Activated naive CD4-positive, alpha-beta T cell (primary cell): ENCODE measurements at places on chromosomes 2 and 18.

DNA sequence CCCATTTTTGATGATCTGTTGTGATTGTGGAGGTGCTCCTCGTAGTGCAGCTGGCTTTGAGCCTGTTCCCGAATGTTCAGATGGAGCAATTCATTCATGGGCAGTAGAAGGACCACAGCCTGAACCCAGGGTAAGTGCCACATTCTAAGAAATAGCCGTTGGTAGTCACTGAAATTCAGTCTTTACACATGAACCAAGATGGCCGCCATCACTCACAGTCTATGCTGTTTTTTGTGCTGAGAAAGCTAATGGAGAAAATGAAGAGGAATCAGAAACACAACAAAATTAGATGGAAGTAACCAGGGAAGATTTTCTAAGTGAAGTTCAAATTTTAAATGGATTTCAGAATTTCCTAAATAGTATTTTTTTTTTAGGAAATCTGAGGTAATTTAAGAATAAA is 25.5 kb downstream of the DSG1 start:
- no peak for DNase-seq

GRCh38 chr2:27219091-27219490 is 1.9 kb downstream of the CAD start:
- DNase-seq = no peak

GRCh38 chr18:63312019-63312409 is 7.6 kb downstream of the BCL2 start:
- no peak for DNase-seq

- no peak for DNase-seq
These were observed 2.4 kb downstream of the REG1B start for GRCh38 chr2:79085382-79085781.

- no peak for DNase-seq
These were observed 8.7 kb upstream of the KIAA2012 start for GRCh38 chr2:202064171-202064880.

GRCh38 chr2:68487773-68488355 is 20.5 kb downstream of the APLF start:
- DNase-seq = no peak

- DNase-seq = no peak
These were observed 54.0 kb upstream of the OTX1 start for GRCh38 chr2:62996534-62997186.
